ENCODE measurements at places on chromosomes 7 and 10.

DNA sequence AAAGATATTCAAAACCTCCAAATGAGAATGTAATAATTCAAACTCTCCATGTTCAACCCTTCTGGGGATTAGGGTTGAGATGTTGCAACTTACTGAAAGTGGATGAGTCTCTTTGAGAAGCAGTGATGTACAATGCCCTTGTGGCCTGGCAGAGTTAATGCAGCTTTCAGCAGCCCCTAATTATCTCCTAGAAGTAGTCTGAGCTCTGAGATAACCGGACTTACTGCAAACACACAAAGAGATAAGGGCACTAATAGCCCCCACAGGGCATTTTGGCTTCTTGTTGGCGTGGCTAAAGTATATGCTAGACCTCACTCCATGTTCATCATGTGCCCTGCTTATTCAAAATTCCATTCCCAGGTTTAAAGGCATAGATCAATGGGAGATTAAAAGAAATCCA is 404.7 kb downstream of the NEBL start:
- DNase-seq: peak; percentile 33

DNA sequence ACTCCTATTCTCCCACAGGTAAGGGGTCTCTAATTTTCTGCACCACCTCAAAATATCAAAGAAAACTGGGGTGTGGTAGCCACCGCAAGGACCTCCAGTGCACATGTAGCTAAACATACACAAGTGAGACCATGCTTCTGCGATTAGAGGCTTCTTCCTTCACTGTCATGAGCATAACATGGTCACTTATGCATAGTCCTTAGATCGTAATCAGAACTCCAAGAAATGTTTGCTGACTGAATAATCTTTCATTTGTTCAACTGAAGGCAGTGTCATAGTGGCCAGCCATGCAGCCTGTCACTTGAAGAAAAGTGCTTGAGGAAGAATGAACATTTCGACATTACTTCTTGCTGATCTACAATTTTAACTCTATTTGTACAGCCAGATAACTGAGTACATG is 14.6 kb downstream of the TWIST1 start:
- no peak for DNase-seq

GRCh38 chr7:73717025-73717807 is 2.3 kb downstream of the STX1A start:
- no peak for DNase-seq

DNA sequence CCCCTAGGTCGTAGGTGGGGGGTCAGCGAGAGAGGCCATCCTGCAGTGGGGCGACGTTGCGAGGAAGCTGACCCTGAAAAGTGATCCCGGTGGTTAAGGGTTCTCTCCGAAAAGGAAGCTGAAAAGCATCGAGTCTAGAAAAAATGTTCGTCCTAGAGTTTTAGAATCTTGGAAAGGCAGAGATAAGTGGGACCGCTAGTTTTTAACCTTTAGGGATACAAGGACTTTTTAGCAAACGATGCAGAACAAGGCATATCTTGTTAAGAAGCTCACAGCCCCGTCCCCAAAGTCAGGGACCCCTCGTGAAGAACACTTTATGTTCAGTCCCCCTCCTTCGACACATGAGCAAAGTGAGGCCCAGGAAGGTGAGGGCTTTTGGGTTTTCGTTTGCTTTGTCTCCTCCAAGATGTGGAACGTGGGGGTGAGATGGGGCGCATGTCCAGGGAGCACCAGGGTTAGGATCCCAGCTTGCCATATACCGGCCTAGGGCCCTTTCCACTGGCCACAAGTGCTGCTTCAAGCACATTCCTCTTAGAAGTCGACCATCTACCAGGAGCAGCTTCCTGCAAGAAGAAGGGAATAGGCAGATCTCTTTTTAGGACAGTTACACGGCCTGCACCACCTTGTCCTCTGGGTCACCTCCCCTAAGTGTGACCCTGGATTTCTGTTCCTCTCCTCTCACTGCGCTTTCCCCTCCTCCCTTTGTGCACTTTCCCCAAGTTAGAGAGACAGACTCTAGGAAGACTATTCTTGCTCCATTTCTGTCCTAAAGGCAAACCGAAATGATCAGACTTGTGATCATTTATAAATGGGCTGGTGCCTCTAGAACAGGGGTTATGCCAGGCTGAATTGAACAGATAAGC is 969 bp downstream of the SLC35G1 start:
- no peak for DNase-seq

DNA sequence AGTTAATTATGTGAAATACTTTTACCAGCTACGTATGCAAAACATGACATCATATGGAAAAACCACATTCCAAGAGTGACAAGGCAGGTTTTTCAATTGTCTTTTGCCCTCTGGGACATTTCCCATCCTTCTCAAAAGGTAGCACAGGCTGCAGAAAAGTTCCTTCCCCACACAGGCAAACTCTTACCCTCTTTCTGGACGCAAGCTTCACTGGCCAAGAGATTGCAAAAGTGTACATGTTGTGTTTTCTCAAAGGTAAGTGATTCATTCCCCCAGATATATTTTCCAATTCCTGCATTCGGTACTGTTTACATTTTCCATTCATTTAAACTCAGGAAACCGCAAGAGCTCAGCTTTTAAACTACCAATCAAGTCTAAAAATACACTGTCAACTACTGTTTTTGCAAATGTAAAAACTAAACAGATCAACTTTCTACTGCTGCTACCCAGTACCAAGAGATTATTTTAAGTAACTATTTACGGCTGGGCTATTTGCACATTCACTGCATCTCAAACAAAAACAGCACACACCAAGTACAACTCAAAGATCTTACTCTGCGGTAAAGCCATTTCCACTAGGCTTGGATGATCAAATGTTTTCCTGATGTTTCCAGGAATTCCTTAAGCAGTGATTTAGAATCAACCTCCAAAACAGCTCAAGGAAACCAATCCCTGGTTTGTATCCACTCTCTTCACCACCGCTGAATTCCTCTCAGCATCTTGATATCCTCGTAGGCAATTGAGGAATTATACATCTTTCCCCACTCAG is 233.6 kb upstream of the CCDC6 start:
- no peak for DNase-seq

GRCh38 chr10:16887565-16887964 is 70.3 kb upstream of the RSU1 start:
- peak; percentile 53 for DNase-seq

DNA sequence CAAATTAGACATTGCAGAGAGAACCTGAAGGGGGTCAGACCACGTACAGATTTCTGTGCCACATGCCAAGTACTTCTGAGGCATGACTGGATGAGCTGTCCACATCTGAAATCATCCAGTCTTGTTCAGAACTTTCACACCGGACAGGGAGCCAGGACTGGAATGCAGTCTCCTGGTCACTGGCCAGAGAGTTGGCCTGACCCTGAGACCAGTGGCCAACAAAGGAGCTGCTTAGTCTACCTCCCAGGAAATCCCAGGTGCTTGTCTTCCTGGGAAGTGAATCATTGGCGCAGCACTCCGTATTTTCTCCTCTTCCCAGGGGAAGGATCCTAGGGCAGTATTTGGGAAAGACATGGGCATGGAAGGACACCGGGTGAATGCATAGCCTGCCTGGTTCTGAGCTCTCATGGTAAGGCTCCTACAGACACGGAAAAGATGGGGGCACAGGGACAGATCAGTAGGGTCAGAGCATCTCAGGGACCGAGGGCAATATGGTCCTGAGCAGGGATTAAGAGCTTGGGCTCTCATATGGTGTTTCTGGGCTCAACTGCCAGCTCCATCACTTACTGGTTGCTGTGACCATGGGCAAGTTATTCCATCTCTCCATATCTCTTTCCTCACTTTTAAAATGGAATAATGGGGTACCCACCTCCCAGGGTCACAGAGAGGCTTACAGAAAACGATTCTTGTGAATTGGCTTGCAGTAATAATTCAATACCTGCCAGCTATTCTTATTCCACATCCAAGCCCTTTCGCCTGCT is 1.3 kb upstream of the SCD start:
- DNase-seq: peak; percentile 95

DNA sequence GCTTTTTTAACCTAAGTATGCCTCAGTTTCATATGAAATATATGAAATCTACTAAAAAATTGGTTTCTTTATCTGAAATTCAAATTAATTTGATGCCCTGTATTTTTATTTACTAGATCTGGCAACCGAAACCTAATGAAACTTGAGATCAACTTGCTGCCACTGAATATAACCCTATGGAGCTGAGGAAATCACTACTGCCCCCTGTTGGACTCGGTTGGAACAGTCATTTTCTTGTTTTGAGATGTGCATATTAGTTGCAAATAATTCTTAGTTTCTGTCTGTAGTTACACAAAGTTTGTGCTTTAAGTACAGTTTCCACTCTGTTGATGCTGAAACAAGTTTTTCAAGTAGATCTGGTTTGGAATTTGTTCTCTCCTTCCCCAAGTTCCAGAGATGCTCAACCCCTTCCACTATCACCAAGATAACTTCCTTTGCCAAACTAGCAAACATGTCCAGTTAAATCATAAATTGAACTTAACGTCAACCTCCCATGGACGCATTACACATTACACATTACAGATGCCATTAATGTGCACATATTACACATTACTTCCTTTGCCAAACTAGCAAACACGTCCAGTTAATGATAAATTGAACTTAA is 22.2 kb upstream of the EXOC4 start:
- no peak for DNase-seq

DNA sequence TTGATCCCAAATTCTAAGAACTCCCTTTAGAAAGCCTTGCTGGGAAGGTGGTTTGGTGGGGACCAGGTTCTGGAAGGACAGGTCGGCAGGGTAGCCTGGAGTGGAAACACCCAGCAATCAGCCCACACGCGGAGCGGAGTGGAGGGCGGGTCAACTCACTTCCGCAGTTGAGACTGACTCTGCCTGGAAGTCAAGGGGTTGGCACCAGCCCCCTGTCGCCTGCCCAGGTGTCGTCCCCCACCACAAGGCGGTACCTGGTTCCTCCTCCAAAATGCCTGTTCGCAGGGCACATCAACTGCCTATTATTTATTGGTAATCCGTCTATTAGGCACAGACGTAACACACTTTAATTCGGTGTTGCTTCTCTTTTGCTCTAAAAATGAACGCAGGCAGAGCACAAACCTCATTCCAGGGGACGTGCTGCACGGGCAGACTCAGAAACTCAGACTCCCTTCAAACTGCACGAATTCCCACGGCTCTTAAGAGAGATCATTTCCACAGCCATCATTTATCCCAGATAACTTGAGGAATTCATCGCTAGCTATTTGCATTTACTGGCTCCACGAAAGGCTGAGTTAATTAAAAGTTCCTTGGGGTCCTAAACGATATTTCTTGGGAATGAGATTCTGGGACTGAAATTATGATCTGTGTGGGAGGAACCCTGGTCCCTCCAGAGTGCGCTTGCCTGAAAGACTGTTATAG is 248.2 kb upstream of the PPP2R2D start:
- no peak for DNase-seq

DNA sequence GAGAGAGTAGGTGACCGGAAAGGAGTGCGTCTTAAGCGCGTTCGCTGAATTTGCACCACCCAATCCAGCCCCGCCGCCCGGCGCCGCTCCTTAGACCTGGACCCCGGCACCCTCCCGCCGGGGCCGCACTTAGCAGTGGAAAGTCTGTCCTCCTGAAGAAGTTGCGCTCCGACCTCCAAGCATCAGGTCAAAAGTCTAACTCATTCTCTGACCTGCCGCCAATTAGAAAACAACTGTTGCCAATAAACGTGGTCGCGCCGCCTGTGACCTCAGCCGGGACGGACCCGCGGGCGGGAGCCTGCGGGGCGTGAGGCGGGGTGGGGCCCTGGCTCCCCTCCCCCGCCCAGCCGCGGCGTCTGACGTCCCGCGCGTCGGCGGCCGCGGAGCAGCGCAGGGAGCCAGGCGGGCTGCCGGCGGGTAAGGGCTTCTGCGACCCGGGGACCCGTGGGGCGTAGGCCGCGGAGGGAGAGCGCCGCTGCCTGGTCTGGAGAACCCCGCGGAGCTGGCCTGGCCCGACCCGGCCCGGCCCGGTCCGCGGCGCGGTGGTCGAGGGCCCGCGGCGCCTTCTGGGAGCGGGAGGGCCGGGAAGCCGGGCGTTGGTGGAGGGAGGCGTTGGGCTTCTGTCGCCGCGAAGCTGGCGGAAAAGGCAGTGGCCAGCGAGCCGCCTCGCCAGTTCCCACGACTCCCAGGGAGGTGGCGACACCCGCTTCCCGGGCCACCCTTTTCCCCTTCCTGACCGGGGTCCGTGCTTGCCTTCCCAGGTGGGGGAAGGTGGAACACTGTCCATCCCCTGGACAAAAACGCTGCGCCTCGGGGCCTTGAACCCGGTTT is at the start of gene BCAP29:
Gene BCAP29 (plus strand): TSS at position 362 of the 831 bp plus-strand sequence. CDS start 527 bp downstream, outside the sequence.
- peak; percentile 39 for DNase-seq

- no peak for DNase-seq
Measured at GRCh38 chr7:35038354-35038753, 1.1 kb upstream of the DPY19L1 start.

DNA sequence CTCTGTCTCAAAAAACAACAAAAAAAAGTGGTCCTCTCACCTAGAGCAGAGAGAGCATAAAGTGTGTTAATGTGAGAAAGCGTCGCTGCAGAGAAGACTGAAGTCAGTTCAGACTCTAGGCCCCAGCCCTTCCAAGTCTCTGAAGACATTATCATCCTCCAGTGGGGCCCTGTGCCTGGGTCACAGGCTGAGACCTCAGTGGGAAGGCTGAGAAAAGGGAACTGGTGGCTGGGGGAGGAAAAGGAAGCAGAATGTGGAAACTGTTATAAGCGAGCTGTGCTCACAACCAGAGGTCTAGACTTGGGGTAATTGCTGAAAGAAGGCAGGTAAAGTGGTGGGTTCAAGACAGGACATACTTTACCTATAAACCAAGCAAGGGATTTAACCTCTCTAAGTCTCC is 4.9 kb upstream of the RRP12 start:
- DNase-seq: no peak

GRCh38 chr7:924541-925231 is 29.8 kb downstream of the ADAP1 start:
- DNase-seq: peak; percentile 49

DNA sequence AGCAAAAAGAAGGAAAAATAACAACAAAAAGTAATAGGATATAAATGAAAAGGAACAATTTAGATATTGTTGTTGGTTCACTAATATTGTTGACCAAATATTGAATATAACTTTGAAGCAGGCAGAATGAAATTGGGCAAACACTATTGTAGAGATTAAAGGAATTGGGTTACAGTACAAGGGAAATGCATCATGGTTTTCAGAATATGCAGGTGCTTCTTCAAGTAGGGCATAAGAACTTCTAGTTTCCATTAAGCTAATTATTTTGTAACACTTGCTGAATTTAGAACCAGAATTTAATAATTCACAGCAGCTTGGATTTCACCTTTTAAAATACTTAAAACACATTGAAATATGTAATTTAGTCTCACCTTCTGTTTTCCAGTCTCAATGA is 36.5 kb downstream of the RPA3 start:
- DNase-seq: no peak

GRCh38 chr10:127881262-127881661 is 11.5 kb downstream of the CLRN3 start:
- DNase-seq: no peak

- no peak for DNase-seq
Measured at GRCh38 chr7:123314886-123315285, 115.1 kb upstream of the SLC13A1 start.

- no peak for DNase-seq
Measured at GRCh38 chr7:127802845-127803244, 150.9 kb downstream of the SND1 start.

- DNase-seq: no peak
Measured at GRCh38 chr7:157830331-157830730, 493.5 kb downstream of the DNAJB6 start.
